ENCODE measurements at places on chromosomes 1 and 21.

DNA sequence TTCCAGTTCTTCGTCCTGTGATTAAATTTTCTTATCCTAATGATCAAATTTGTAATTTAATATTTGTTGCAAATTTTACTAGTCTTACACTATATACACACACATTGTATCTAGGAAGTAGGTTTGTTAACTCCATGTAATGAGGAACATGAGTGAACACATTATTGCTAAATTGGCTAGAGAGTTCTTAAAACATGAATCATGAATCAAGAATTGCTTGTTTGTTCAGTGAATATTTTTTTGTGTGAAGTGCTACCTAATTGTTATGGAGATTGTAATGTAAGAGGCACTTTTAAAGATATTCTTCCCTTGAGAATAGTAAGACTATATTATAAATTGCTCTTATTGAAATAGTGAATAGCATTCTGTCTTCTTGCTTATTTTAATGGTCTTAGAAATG, 4.6 kb downstream of the GPSM2 start:
- DNase-seq = no peak

DNA sequence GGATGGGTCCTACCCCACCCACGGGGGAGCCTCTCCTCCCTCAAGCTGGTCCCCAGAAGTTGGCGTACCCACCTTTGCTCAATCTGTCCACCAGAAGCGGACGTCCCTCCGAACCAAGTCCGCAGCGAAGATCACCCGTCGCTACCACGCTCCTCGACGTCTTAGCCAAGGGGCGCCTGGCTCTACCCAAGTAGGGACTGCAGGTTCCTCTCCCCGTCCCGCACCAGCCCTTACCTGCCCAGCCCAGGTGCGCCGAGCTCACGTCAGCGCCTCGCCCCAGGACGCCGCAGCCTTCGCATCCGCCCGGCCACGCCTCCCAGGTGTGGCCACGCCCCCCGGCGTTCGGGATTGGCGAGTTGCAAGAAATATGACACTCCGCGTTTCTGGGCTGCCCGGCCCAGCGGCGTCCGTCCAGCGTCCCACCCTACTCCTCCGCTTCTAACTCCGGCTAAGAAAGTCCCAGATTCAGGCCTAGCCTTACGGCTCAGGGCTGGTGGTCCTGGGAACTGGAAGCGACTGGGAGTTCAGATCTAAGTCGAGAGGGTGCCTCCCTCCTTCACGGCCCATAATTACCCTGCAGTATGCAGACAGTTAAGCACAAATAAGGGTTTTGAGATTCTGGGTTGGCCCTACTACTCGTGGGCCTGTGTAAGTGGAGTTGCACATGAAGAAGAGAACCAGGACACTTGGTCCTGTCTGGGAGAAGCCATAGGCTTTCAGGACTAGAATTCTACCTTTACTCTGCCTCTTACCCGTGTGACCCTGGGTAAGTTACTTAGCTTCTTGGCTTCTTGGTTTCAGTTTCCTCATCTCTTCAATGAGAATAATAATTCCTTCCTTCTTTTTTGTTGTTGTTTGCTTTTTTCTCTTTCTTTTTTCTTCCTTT, at the start of gene IRF6:
TSS of gene IRF6 (minus strand) at position 268 of the 886 bp plus-strand sequence. CDS start 4,729 bp downstream, outside the sequence.
- peak; percentile 50 for DNase-seq

- no peak for DNase-seq
These were observed 38.2 kb downstream of the POU2F1 start for GRCh38 chr1:167258858-167259257.

DNA sequence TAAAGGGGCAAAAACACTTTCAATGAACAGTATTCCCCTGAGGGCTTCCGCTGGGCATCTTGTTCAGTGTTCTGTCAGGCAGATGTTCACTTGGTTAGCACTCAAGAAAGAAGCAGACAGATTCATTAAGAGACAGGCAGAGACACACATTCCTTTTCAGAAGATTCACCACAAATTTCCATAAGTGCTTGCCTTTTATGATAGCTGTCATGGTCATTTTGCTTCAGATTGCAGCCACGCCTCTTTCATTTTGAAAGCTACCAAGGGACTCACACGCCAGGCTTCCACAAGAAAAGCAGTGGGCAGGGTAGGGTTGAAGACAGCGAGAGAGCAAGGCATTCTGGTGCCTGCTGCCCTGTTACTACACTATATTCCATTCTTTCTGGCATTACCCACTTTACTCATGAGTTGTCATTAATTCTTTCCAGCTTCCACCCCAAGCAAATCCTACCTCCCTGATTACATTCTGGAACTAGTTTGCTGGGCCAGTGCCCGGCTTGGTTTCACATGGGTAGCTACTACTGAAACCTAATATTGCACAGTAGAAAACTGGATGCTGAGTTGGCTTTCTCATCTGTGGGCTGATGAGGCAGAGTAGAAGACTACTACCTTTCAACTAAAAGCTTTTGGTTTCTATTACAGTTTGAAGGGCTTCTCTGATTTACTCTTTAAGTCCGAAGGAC, 91.2 kb upstream of the COL24A1 start:
- no peak for DNase-seq

DNA sequence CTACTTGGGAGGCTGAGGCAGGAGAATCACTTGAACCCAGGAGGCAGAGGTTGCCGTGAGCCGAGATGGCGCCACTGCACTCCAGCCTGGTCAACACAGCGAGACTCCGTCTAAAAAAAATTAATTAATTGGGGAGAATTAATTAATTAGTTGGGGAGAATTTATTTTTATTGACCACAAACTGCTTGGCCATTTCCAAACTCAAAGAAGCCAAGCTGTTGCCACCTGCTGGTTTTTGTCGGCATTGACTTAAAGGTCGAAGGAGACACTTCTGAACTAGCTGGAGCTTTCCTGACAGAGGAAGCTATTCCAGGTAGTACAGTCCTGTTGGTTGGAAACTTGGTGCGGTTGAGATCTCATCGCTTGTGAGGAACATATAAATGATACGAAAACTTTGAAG, 13.1 kb downstream of the MAP1LC3C start:
- no peak for DNase-seq

DNA sequence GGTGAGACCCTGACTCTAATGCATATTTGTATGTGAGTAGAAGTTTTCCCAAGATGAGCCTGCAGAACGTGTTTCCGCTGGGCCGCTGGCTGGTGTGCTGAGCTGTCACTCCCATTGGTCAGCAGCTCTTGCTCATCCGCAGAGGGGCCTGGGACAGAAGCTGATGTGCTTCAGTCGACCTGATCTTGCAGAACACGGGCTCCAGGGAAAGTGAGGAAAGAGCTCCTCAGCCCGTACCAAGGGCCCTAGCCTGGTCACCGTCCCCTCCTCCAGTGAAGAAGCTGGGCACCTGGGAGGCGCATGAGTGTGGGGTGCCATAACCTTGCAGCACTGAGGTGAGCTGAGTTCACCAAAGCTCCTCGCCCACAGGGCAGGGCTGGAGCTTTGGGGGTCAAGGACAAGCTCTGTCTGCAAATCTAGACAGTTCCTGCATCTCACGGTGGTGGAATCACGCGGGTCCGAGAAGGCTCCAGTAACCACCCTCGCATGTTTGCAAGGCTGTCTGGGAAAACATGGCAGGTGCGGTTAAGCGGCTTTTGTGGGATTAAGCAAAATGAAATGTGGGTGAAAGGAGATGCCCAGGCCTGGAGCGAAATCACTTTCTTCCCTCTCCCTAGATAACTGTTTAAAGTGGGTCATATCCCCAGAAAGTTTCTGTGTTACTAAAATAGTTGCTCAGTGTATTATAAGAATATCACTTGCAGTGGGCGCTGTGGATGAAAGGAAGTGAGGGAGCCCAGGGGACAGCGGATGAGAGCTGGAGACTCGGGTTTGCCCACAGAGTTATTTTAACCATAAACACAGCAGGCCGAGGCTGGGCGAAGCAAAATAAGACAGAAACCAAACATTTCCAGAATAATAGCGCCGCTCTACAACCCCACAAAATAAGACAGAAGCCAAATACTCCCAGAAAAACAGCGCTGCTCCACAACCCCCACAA, 33.1 kb upstream of the LRRC3 start:
- no peak for DNase-seq

DNA sequence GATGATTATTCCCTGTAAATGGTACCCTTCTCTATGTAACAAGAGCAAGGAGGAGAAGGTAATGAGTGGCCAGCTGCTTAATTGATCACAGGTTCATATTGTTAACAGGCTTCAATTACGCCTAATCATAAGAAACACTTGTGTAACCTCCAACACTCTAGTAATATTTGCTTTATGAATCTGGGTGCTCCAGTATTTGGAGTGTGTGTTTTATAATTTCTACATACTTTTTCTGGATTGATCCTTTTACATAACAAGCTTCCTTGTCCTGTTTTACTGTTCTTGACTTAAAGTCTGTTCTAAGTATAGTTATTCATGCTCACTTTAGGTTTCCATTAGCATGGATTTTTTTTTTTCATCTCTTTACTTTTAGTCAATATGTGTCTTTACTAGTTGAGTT, 984.2 kb downstream of the AMY1C start:
- DNase-seq = no peak

GRCh38 chr1:171343727-171344472, 29.9 kb downstream of the FMO4 start:
- no peak for DNase-seq

DNA sequence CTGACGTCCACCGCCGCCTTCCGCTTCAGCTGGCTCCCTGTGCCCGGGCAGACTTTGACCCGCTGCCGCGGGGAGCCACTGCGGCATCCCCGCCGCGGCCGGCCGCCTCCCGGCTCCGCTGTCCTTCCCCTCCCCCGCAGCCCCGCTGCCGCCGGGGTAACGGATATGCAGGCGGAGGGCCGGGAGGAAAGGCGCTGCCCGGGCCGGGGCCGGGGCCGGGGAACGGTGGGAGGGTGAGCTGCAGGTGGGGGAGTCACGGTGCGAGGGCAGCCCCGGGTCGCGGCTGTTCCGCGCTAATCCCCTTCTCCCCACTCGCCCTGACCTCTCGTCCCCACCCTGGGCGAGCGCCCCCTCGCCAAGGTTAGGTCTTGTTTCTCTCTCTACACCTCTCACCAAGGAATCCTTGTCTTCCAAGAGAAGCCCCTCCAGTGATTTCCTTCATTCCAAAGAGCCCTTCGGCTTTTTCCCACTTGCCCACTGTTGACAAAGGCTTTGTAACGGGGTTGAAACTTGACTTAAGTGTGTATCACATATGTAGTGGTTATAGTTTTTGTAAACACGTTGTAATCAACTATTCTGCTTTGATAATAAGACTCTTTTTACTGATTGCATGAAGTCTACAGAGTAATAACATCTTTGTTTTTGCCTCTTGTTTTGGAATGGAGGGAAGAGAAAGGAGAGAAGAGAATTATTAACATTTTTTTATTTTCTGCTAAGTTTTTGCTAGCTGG, 669 bp downstream of the XPR1 start:
- peak; percentile 45 for DNase-seq

DNA sequence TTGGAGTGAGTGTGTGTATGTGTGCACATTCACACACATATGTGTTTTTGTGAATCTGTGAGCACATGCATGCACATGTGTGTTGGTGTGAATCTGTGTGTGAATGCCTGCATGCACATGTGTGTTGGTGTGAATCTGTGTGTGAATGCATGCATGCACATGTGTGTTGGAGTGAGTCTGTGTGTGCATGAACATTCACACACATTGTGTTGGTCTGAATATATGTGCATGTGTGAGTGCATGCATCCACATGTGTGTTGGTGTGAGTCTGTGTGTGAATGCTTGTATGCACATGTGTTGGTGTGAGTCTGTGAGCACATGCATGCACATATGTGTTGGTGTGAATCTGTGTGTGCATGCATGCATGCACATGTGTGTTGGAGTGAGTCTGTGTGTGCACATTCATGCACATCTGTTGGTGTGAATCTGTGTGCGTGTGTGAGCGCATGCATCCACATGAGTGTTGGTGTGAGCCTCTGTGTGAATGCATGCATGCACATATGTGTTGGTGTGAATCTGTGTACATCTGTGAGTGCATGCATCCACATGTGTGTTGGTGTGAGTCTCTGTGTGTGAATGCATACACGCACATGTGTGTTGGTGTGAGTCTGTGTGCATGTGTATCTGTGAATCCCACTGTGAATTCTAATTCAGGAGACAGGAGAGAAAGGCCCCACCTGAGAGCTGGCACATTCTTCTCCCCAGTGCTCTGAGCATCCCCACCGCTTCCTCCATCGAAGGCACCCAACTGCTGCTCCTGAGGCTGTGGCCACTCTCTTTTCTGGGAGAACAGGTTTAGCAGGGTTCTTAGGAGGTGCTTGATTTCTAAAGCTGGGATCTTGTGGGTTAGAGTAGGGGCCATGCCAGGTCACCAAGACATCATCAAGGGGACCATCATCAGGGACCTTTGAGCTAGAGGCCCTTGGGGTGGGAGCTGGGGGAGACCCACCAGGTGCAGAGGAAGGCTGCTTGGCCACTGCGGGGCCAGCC, 117.5 kb upstream of the ARHGEF16 start:
- DNase-seq = no peak

GRCh38 chr1:59903141-59903754, 23.3 kb downstream of the CYP2J2 start:
- DNase-seq = no peak

- DNase-seq = no peak
These were observed 60.5 kb downstream of the TESK2 start for GRCh38 chr1:45430490-45430889.

DNA sequence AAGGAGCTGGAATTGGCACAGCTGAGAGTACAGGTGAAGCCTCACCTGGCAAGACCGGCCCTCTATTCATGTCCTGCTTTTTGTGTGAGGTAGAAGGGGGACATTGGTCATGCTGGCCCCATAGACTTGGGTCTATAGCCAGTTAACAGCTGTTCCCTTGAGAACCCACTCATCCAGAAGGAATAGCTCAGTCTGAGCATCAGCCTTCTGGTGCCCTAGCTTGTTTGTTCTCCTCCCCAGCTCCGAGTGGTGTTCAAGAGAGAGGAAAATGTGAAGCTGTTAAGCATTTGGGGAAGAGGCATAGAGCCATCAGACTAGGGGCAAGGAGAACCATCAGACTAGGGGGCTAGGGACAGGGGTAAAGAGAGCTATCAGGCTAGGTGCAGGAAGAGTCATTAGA, 290.9 kb downstream of the SIPA1L2 start:
- DNase-seq = no peak

DNA sequence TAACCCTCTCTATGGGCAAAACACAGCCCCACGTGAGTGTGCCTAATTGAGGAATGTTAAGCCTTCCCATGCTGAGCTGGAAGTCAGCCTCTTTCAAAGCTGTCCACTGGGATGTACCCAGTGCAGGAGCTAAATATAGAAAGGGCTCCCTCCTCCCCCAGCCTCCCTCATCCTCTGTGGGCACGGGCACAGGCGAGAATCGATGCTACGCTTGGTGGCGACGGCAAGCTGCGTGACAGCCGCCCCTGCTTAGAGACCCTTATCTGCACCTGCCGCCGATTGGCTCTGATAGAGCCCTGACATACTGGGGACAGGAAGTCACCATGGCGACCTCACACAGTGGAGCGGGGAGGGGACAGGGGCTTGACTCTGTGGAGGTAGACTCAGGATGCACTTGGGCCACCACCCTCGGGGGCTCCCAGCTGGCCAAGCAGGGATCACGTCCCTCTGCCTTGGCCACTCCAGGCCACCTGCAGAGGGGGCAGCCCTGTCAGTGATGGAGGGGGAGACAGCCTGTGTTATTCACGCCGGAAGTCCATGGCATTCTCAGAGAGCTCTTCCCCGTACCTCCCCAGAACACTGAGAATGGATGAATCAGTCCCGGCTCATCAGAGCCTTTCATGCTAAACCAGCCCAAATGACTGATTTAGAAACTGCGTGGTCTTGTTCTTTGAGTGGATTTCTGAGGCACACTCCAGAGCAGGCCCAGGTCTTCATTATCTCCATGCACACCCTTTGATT, 84.8 kb downstream of the KCND3 start:
- DNase-seq = no peak

- no peak for DNase-seq
These were observed 38.8 kb upstream of the CLCA4 start for GRCh38 chr1:86507935-86508582.

- DNase-seq = no peak
These were observed 7.2 kb downstream of the MUL1 start for GRCh38 chr1:20500716-20501115.

GRCh38 chr1:240005997-240006650, 85.6 kb upstream of the FMN2 start:
- no peak for DNase-seq

All from activated CD8-positive, alpha-beta memory T cell treated with anti-CD3 and anti-CD28 coated beads for 48 hours (primary cell).